PC-9 (cell line): ENCODE measurements at places on chromosomes 5 and 9. TPM values are rescaled to one million over a fixed set of nuclear protein-coding genes. Genes with fewer than 3 reads are reported as not detected.
A peak's percentile ranks its signal among the peaks of the same experiment; 100 is the strongest.

DNA sequence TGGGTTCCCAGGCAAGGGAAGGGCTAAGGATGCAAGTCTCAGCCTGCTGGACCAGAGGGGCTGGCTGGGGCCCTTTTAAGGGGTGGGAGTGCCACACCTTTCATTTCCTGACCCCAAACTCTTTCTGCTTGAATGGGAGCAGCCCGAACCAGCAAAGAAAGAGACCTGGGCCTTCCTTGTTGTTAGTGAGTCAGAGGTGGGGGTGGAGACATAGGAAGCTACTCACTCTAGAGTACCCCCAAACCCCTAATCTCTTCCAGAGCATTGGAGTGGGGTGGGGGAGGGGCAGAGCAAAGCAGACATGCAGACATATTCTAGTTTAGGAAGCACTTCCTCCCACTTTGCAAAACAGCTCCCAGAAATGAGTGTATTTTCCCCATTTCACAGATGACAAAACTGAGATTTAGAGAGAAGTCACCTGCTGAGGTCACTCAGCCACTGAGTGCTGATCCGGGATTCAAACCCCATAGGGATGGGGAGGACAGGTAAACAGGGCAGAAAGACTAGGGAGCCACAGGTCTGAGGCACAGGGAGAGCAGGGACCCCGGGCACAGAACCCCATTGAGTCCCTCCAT is 6.0 kb upstream of the AQP3 start:
- DNase-seq, result peak; percentile 36

- DNase-seq, result no peak
Measured at GRCh38 chr5:27742805-27743204, 704.4 kb upstream of the CDH9 start.

DNA sequence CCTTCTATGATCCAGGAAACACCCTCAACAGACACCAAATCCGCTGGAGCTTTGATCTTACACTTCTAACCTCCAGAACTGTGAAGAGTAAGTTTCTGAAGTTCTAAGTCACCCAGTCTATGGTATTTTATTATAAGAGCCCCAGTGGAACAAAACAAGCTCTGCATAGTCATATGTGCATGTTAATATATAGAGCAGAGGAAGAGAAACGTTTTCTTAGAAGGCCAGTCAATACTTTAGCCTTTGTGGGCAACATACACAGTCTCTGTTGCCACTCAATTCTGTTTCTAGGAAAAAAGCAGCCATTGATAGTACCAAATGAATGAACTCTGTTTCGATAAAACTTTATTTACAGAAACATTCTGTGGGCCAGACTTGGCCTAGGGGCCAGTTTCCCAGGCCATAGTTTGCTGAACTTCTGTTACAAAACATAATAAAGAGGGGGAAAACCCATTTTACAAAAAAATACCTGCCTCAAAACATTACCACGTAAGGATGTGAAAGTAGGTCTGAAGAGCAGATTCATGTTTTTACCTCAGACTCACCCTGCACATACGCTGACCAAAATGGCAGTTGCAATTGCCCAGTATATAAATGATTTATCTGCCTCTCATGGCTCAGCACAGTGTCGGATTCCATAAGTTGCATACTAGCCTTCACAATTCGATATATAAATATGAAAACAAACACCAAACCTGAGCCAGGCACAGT is 350.5 kb downstream of the SLIT3 start:
- no peak for DNase-seq

DNA sequence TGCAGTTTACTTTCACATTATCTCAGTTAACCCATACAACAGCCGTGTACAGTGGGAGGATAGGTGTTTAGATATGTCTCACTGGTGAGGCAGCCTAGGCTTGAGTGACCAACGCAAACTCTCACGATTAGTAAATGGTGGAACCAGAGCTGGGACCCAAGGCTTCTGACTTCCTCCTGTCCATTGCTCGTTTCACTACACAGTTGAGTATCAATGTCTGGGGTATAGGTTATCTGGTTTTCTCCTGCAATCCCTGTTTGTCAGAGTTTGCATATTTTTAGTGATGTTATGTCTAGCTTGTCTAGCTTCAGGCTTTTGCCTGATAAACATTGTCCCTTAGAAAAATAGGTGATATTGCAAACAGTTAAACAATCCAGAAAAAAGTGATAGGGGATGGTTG is 62.6 kb downstream of the NUP214 start:
- DNase-seq, result no peak

DNA sequence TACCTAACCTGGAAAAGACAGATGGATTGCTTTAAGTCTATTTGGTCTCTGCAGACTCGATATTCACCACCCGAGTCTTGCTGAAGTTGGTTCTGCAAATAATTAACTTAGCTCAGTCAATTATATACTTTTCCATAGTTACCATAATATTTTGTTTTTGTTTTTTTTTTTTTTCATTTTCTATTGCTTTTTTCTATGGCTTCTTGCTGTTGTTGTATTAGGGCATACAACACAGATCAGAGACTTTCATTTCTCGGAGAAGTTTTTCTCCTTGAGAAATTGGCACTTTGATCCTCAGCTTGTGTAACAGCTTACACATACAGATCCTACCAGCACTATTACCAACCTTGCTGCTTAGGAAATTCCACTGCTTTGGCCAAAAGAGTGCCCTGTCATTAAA is 88.0 kb downstream of the GPR21 start:
- no peak for DNase-seq

DNA sequence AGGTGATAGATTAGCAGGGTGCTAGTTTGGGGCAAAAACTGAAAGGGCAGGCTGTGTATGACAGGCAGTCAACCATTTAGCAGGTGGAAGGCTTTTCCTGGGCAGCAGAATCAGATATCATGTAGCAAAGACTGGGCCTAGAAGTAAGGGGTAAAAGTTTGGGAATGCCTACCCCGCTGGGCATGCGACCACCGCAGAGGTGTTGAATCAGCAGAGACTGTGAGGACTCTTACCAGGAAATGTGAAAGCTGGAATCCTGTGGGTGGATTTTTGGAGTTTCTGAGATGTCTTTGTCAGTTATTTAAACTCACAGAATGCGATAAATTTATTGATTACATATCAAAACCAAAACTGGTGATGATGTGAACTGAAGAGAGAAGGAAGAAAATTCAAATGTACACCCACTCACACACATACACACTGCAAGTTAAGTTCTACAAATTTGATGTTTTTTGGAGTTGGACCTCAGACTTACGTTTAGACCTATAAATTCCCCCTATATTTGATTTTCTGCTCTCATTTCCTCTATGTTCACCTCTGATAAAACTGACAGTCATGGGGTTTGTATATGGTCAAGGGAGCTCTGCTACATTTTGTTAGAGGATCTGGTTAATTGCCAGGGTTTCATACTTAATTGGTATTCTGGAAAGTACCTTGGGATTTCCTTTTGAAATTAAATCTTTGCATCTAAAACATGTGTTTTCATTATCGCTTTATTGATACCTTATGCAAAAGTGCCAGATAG is 333.6 kb downstream of the CSNK1G3 start:
- no peak for DNase-seq

GRCh38 chr5:42749020-42749419 is 7.6 kb upstream of the CCDC152 start:
- DNase-seq, result no peak

- no peak for DNase-seq
Measured at GRCh38 chr5:1380011-1380817, 35.3 kb upstream of the CLPTM1L start.

GRCh38 chr5:93573354-93574351 is 7.4 kb downstream of the NR2F1-AS1 start:
- DNase-seq, result no peak

GRCh38 chr5:1122511-1123294 is 10.8 kb upstream of the SLC12A7 start:
- no peak for DNase-seq

GRCh38 chr5:176748073-176748966 is 62.0 kb upstream of the UNC5A start:
- DNase-seq, result no peak

DNA sequence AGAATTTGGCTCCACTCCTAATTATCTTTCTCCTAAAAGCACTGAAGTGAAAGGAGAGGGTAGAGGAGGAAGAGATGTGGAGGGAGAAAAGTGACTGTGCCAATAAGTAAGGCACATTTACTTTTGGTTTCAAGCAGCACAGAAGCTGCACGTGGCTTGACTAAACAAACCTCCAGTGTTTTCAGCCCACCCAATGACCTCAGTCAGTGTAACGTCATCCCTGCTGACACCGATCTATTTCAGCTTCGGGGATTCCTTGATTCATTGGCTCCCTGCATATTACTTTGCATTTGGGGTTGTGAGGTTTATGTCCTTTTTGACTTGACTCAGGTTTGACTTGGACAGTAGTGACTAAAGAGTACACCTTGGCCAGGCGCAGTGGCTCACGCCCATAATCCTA is 35.6 kb upstream of the NIM1K start:
- no peak for DNase-seq

DNA sequence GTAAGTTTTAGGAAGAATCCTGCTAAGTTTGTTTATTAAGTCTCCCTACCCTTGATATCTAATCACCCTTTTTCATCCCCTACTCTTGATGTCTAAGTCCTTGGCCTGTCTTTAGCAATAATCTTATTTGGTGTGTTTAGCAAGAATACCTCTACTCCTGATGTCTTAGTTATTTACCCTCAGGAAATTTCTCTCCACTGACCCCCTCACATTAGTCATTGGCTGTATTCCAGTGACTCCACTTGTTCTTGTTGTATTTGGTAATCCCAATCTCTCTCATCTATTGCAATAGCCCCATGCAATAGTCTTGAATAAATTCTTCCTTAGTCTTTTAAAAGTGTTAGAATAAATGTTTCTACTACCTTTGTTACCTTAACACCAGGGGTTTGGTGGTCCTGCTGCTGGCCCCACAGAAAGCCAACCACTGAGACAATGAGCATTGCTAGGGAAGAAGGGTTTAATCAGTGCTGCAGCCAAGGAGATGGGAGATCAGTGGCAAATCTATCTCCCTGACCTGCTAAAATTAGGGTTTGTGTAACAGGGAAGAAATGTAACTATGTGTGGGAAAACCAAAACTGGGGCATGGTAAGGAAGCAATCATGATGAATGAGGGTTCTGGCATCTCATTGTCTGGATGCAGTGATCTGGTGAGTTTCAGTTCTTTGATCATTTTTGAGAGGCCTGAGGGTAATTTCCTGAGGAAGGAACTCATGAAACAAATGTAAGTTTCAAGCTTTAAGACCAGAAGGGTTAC is 236.4 kb upstream of the DAB2 start:
- peak; percentile 63 for DNase-seq

GRCh38 chr9:672851-673250 is 168.6 kb upstream of the DMRT1 start:
- DNase-seq, result no peak

DNA sequence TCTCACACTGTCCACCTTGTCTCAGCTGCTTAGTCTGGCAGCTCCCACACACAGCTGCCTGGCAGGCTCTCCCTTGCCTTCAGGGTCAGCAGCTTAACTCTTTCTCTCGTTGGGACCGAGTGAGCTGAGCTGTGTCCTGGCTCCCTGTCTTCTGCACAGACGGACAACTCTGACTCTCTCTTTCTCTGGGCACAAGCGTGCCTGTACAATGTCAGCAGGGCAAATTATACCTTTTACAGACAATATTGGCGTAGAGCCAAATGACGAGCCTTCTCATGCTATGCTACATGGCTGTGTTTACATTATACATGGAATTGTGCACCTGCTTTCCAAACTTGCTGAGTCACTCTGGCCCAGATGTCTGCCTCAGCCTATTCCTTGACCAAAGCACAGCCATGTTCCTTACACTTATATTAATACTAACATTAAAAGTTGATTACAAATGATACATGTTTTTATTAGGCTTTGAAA is 188.6 kb downstream of the CYLC2 start:
- DNase-seq, result no peak

GRCh38 chr5:137822984-137823383 is 44.7 kb upstream of the MYOT start:
- no peak for DNase-seq

DNA sequence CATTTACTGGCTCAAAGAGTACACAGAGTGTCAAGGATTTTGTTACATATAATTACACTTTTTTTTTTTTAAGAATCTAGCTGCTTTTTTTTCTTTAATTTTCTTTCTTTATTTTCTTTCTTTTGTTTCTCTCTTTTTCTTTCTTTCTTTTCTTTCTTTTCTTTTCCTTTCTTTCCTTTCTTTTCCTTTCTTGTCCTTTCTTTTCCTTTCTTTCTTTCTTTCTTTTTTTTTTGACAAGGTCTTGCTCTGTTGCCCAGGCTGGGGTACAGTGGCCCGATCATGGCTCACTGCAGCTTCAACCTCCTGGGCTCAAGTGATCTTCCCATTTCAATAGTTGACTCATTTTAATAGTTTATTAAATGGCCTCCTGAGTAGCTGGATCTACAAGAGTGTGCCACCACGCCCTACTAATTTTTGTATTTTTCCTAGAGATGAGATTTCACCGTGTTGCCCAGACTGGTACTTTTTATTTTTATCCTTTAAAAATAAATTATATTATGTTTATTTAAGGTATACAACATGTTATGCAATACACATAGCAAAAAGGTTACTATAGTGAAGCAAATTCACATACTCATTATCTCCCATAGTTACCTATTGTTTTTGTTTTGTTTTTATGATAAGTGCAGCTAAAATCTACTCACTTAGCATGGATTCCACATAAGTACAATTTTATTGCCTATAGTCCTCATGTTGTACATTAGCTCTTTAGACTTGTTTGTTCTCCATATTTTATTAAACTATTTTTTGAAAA is 381.5 kb upstream of the KLF4 start:
- DNase-seq, result peak; percentile 78

DNA sequence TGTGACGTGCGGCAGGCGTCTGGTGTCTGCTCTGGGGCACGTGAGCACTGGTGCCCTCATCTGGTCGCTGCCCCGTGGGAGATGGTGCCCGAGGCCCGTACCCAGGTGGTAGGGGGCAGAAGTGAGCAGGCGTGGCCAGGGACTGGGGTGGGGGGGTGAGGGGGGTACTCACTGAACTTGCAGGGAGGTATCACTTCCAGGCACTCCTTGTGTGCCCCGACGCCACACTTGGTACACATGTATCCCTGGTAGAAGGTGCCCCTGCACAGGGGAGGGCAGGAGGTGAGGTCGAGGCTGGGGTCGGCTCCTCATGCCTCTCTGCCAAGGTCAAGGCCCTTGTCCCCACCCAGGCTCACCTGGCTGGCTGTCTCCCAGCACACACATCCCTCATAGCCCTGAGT is 45.2 kb upstream of the SARDH start:
- no peak for DNase-seq

- DNase-seq, result no peak
Measured at GRCh38 chr9:93630806-93631411, 54.5 kb downstream of the PHF2 start.

GRCh38 chr5:142119051-142119625 is 10.6 kb downstream of the NDFIP1 start:
- no peak for DNase-seq

Gene GNG10
- 70.8 and 76.9 TPM in 2 replicates for total RNA-seq

Gene PCDHGA10
- total RNA-seq, result 0.13 and 0.15 TPM in 2 replicates

Gene MRPS2
- 84.4 and 93.4 TPM in 2 replicates for total RNA-seq

Gene ZNG1F
- 1.3 and 2.7 TPM in 2 replicates for total RNA-seq

Gene CORO2A
- 19.5 and 19.8 TPM in 2 replicates for total RNA-seq

Gene MARCOL
- total RNA-seq, result not detected in 2 replicates

Gene HRH2
- total RNA-seq, result not detected in 2 replicates

Gene PELO
- 19.8 and 21.5 TPM in 2 replicates for total RNA-seq

Gene NPR3
- 2.2 and 4.1 TPM in 2 replicates for total RNA-seq

Gene ZNF169
- total RNA-seq, result 8.5 and 11.3 TPM in 2 replicates

Gene PDZD2
- not detected in 2 replicates for total RNA-seq

Gene PCDHGB5
- total RNA-seq, result not detected in 2 replicates

Gene WDR31
- total RNA-seq, result 11.2 and 12.9 TPM in 2 replicates

Gene C9orf50
- total RNA-seq, result 0.38 TPM in 1 of 2 replicates, not detected in the other

Gene LCN12
- 9.3 and 14.2 TPM in 2 replicates for total RNA-seq

Gene PRUNE2
- total RNA-seq, result 0.20 TPM in 1 of 2 replicates, not detected in the other

Gene ARHGEF37
- total RNA-seq, result 5.5 and 8.6 TPM in 2 replicates

Gene N4BP3
- 0.81 and 1.1 TPM in 2 replicates for total RNA-seq

Gene PDLIM4
- 35.8 and 47.2 TPM in 2 replicates for total RNA-seq

Gene TUSC1
- total RNA-seq, result 0.39 and 0.88 TPM in 2 replicates

Gene PTCH1
- 23.0 and 33.4 TPM in 2 replicates for total RNA-seq

Gene CCL28
- 2.2 and 4.3 TPM in 2 replicates for total RNA-seq

Gene TEX48
- total RNA-seq, result not detected in 2 replicates
